HL-60 (cell line): ENCODE measurements at places on chromosomes 11 and 22.

DNA sequence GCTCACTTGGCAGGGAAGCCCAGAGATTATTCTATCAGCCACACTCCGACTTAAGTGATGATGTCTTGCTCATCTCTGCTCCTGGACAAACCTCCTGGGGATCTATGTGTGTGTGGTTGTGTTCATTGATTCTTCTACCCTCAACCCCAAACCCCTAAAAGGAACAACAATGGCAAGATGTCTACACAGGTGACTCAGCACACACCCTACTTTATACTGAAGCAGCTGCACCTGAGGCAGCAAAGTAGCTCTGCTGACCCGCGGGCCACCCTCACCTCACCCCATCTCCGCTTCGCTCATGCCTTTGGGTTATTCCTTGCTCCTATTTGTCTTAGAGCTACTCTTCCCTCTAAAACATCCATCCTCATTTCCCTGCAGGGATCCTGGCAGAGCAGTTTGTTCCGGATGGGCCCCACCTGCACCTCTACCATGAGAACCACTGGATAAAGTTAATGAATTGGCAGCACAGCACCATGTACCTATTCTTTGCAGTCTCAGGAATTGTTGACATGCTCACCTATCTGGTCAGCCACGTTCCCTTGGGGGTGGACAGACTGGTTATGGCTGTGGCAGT, 38.7 kb downstream of the TMEM45B start:
- no peak for DNase-seq

DNA sequence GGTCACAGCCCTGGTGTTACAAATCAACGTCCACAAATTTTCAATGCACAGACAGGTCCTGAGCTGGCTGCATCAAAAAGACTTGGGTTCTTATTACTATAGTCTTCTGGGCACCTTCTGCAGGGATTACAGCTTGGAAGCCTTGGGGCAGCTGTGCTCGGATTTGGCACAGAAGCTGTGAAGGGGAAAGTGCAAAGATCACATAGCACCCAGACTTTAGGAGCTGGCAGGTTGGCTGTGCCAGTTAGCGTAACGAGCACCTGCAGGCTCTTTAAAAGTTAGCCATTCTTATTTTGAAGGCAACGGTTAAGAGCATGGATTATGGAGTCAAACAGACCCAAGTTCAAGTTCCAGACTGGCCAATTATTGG, 100.4 kb downstream of the ARL14EP start:
- DNase-seq = no peak

DNA sequence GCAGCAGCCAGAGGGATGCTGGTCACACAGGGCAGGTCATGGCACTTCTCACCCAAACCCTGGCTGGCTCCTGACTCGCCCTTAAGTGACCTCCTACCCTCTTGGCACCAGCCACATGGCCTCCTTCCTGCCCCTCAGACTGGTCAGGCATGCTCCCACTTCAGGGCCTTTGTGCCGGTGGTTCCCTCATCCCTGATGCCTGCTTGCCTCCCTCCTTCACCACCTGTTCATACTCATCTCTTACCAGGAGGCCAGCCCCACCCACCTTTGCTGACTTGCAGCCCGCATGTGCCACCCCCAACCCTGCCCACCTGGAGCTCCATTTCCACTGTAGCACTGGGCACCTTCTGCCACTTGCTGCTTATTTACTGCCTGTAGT, 20.1 kb downstream of the GNAZ start:
- DNase-seq = no peak

- DNase-seq = no peak
Observed at GRCh38 chr11:116478669-116479668, 293.8 kb downstream of the BUD13 start.

DNA sequence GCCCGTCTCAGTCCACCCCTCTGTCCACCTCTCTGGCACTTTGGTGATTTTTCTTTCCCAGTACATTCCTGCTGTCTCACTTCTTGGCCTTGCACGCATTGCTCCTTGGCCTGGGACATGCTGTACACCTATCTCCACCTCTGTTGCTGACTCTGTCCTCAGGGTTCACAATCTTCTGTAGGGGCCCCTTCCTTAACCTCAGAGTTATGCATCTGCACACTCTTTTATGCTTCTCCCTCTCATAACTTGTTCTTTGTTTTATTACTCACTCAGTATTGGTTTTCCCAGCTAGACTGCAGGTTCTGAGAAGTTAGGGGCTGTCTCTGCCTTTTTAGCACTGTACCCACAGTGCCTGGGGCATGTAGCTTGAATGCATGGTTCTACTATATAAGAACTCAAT, 139.1 kb upstream of the MTMR2 start:
- DNase-seq = no peak
